ENCODE measurements at places on chromosomes 1 and 21. TPM values are rescaled to one million over a fixed set of nuclear protein-coding genes. Genes with fewer than 3 reads are reported as not detected.

The ARID4B gene
- 41.6 TPM for total RNA-seq

The SCYL3 gene
- 8.9 TPM for total RNA-seq

- H3K27me3 ChIP-seq: peaks cover 16% of the 10 kb centered on the region
- no peak for DNase-seq
- H3K4me3 ChIP-seq: no peak overlapping the region
- H3K4me1 ChIP-seq: peaks cover 10% of the 10 kb centered on the region
- no peak overlapping the region for H3K27ac ChIP-seq
These were observed 8.6 kb downstream of the YBEY start for GRCh38 chr21:46294647-46295176.

The PCBP3 gene
- 5.3 TPM for total RNA-seq

DNA sequence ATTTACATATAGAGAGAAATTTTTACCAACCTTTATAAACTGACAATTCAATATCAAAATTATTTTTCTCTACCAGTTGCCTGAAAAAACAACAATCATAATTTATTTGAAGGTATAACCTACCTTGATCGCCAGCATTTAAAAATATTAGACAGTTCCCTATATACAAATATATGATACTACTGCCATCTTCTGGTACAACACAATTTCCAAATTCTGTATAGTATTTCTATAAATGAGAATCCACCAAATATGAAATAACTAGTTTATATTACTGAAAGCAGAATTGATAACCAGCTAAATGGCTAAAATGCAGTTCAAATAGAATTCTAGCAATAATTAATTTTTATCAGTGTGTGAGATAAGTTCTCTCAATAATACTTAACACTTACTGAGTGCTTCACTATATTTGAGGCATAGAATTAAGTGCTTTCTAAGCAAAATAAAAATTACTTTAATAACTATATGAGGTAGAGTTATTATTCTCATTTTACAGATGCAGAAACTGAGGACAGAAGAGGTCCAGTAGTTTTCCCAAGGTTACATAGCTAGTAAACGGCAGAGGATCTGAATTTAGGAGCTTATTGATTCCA is 75.6 kb downstream of the PIGK start:
- no peak overlapping the region for H3K4me3 ChIP-seq
- no peaks in the 10 kb centered on the region for H3K36me3 ChIP-seq
- H3K27me3 ChIP-seq: no peaks in the 10 kb centered on the region
- H3K4me1 ChIP-seq: no peaks in the 10 kb centered on the region

DNA sequence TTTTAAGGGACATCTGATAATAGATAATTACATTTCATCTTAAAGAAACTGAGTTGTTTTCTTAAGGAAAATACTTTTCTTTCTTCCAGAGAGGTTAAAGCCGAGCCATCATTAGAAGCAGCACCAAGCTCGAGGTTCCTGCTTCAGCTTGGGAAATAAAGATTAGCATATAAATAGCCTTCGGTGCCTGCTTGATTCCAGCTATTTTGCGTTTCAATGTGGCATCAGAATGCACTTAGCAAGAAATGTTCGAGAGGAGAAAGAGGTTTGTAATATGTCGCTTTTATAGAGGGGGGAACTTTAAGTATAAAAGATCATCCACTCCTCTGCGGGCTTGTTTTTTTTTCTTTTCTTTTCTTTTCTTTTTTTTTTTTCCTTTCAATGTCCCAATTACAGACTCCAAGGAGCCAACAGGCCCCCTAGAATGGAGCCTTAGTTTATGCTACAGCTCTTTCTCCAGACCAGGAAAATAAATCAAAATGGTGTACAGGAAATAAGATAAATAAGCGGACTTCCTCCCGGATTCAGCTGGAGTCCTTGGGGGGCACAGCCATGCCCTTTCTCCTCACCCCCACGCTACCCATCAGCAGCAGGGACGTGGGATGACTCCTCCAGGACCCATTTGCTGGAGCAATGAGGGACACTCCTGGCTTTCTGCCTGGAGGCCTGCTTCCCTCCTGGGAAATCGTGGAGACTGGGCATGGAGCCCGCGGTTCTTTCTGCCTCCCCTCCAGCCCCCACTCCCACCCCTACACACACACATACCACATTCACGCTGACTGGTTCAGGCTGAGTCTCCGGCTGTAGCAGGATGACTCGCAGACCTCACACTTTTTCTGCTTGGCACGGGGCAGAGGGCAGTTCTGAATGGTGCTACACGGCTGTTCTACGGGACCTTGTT is 131.6 kb downstream of the RRAGC start:
- H3K36me3 ChIP-seq: no peaks in the 10 kb centered on the region
- peak overlapping the region; percentile 74 for H3K27ac ChIP-seq
- peaks cover 86% of the 10 kb centered on the region for H3K4me1 ChIP-seq
- H3K4me3 ChIP-seq: peak overlapping the region; percentile 20
- H3K27me3 ChIP-seq: peaks cover 15% of the 10 kb centered on the region

GRCh38 chr1:1020415-1021009 is 592 bp downstream of the AGRN start:
- H3K36me3 ChIP-seq: no peaks in the 10 kb centered on the region
- H3K4me1 ChIP-seq: peaks cover 36% of the 10 kb centered on the region
- DNase-seq: no peak
- peak overlapping the region; percentile 81 for H3K4me3 ChIP-seq

GRCh38 chr1:59815892-59816291 is 1.1 kb downstream of the HOOK1 start:
- H3K4me3 ChIP-seq: peak overlapping the region; percentile 73
- no peaks in the 10 kb centered on the region for H3K36me3 ChIP-seq
- DNase-seq: no peak

The L1TD1 gene
- not detected for total RNA-seq

GRCh38 chr1:194535369-194535768 is 1349.0 kb upstream of the B3GALT2 start:
- no peaks in the 10 kb centered on the region for H3K4me1 ChIP-seq
- H3K27ac ChIP-seq: no peak overlapping the region
- H3K4me3 ChIP-seq: no peak overlapping the region

The KIF21B gene
- 0.68 TPM for total RNA-seq

DNA sequence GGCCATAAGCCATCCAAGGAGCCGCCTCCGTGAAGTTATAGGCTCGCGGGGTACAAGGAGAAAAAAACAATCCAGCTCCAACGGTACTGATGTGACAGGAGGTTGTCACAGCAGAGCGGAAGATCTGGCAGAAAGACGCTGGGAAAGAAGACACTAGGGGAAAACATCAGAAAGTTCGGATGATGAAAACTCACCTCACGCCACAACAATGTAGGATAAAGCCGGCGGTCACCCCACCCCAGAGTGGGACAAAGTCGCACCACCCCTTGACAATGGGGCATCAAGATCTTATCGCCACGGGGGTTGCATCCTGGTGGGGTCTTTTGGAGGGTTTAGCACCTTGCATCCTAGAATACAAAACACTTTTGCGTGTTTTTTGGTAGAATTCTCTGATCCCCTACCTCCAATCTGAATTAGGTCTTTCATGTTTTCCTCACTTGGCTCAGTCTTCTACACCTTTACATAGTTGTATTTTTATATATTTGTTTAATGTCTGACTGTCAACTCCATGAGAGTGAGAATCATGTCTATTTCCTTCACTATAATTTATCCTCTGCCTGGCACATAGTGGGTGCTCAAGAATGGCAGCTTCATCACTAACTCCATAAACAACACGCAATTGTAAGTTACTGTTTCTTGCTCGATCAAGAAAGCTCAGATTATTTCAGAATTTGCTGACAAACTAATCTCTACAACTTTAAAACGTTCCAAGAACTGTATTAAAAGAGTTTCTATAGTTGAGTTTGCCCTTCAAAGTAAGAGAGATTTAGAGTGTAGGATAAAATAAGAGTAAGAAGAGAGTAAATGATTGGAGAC is 611 bp upstream of the ZSWIM5 start:
- no peak for DNase-seq
- H3K4me3 ChIP-seq: peak overlapping the region; percentile 93
- H3K36me3 ChIP-seq: no peaks in the 10 kb centered on the region
- H3K4me1 ChIP-seq: peaks cover 24% of the 10 kb centered on the region
- no peaks in the 10 kb centered on the region for H3K27me3 ChIP-seq
- peak overlapping the region; percentile 91 for H3K27ac ChIP-seq

The DPT gene
- 65.8 TPM for total RNA-seq

The CNR2 gene
- total RNA-seq: not detected

DNA sequence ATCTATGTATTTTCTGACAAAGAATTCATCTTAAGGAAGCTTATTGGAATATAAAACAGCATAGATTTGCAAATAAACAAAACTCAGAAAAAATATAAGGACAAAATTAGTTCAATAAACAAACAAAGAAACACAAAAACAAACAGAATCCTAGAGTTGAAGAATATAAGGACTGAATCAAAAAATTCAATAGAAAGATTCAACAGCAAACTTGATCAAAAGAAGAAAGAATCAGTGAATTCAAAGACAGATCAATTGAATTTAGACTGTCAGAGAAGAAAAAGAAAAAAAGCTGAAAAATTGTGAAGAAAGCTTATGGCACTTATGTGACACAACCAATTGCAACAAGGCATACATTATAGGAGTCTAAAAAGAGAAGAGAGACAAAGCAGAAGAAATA is 770.0 kb upstream of the RGS18 start:
- no peak overlapping the region for H3K27ac ChIP-seq
- H3K27me3 ChIP-seq: no peaks in the 10 kb centered on the region
- no peak for DNase-seq
- no peak overlapping the region for H3K4me3 ChIP-seq
- H3K36me3 ChIP-seq: no peaks in the 10 kb centered on the region

DNA sequence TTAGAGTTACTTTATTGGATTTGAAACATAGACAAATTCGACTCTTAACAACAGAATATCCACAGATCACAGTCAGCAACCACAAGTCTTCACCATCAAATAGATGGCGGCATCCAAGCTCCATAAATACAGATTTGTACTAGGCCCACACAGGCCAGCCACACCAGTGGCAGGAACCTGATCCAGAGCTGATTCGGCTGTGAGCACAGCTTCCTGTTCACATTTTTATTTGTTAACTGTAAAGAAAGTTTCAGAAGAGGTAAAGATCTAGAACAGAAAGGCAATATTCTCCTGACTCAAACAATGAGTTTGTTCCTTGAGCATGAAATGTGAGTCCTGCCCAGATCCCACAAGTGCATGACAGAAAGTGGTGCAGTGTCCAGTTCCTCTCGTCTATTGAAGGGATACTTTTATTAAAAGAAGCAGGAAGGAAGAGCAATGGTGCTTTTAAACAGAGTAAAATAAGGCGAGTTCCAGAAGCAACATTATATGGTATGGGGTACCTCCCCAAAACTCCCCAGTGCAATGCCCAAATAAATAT is 205.8 kb downstream of the SLC45A1 start:
- no peak overlapping the region for H3K4me3 ChIP-seq
- H3K27me3 ChIP-seq: no peaks in the 10 kb centered on the region
- H3K4me1 ChIP-seq: peaks cover 22% of the 10 kb centered on the region
- H3K27ac ChIP-seq: peak overlapping the region; percentile 29

- H3K27me3 ChIP-seq: no peaks in the 10 kb centered on the region
- H3K4me1 ChIP-seq: peaks cover 7% of the 10 kb centered on the region
- no peaks in the 10 kb centered on the region for H3K36me3 ChIP-seq
- DNase-seq: no peak
These were observed 25.0 kb downstream of the PTGFRN start for GRCh38 chr1:116934586-116935207.

- no peaks in the 10 kb centered on the region for H3K27me3 ChIP-seq
- no peaks in the 10 kb centered on the region for H3K4me1 ChIP-seq
- no peak overlapping the region for H3K27ac ChIP-seq
- H3K4me3 ChIP-seq: no peak overlapping the region
- DNase-seq: no peak
These were observed 53.2 kb downstream of the DNAJC6 start for GRCh38 chr1:65362545-65362944.

DNA sequence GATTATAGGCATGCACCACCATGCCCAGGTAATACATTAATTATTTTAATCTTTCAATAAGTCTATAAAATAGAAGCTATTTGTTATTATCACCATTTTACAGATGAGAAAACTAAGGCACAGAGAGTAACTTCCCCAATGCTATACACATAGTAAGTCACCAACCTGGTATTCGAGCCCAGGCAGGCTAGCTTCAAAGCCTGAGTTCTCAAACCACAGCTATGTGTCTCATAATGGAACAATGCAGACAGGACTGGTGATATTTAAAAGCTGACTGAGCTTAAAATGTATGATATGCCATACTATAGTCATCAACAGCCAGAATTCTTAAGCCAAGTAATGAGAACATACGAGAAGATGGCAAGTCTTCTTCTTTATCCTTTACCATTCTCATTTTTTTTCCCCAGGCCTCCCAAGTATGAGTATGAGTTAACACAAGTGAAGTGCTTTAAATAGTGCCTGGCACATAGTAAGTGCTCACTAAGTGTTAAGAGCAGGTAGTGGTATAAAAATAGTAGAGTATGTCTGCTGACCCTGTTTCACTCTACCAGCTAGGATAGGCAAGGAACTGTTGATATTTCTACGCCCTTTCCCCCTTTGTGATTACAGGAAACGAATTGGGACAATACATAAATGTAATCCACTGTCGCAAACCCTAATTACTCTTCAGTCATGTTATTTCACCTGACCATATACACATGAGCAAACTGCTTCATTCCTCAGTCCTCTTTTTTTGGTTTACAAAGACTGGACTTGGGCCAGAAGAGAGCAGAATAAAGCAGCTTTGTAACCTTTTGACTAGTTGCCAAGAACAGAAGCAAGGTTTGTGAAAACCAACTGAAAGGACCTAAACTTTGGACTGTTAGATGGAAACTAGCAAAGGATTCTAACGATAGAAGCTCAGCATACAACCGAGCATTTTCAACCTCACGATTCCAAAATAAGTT is 9.5 kb downstream of the EYA3 start:
- DNase-seq: no peak
- H3K36me3 ChIP-seq: peaks cover 41% of the 10 kb centered on the region
- H3K4me3 ChIP-seq: no peak overlapping the region
- peak overlapping the region; percentile 9 for H3K27ac ChIP-seq
